Smooth muscle cell of the coronary artery (primary cell): ENCODE measurements at places on chromosomes 16 and 17. TPM values are rescaled to one million over a fixed set of nuclear protein-coding genes. Genes with fewer than 3 reads are reported as not detected.

GDPD1 gene
- total RNA-seq: 0.35 and 2.3 TPM in 2 replicates

COPZ2 gene
- 89.7 and 130 TPM in 2 replicates for total RNA-seq

MT4 gene
- total RNA-seq: not detected in 2 replicates

WNT9B gene
- total RNA-seq: not detected in 2 replicates

CAMTA2 gene
- total RNA-seq: 4.1 TPM in 2 replicates

MYH3 gene
- 0.30 and 0.59 TPM in 2 replicates for total RNA-seq

KCNG4 gene
- total RNA-seq: not detected in 2 replicates

TLCD3B gene
- not detected in 2 replicates for total RNA-seq

C1QTNF8 gene
- total RNA-seq: not detected in 2 replicates
